ENCODE measurements at places on chromosomes 7 and 10.

DNA sequence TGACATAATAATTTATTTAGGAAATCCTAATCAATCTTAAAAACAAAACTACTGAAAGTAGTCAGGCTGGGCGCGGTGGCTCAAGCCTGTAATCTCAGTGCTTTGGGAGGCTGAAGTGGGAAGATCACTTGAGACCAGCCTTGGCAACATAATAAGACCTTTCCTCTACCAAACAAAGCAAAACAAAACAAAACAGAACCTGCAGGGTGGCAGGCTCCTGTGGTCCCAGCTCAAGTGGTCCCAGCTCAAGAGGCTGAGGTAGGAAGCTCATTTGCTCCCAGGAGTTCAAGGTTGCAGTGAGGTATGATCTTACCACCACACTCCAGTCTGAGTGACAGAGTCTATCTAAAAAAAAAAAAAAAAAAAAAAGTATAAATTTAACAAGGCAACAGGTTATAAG lies 748.0 kb downstream of the CNTNAP2 start:
- DNase-seq, result no peak
- no peaks in the 10 kb centered on the region for H3K4me1 ChIP-seq
- H3K27ac ChIP-seq, result no peak overlapping the region
- H3K4me3 ChIP-seq, result no peak overlapping the region

DNA sequence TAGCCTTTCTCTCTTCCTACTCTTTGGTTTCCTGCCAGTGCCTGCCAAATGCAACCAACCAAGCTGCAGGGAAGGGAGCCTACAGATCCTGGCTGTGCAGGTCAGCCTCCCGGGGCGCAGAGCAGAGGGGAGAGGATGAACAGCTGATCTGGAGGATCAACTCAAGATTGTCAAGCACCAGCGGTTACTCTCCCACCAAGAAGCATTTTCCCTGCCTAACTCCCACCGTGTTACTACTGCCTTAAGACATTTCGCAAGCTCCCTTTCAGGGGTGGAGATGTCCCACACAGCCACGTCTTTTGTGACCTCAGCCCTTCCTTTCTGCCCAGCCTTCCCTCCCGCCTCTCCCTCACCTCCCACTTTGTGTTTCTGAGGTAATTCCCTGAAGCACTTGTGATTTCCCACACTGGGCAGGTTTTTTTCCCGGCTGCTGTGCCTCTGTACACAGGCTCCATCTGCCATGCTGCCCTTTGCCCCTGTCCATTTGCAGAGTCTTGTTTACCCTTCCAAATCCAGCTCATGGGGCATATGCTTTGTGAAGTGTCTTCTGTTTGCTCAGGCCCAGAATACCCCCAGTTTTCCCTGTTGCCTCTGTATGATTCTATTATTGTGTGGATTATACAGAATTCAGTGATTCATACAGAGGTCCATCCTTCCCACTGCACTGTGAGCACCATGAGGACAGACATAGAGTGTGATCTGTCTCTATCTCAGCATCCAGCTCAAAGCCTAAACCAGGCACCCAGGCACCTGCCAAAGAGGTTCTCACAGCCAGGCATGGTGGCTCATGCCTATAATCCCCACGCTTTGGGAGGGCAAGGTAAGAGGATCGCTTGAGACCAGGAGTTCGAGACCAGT lies 40.9 kb upstream of the PAPSS2 start:
- H3K27me3 ChIP-seq, result peaks cover 15% of the 10 kb centered on the region
- H3K36me3 ChIP-seq, result no peaks in the 10 kb centered on the region
- H3K4me3 ChIP-seq, result no peak overlapping the region
- DNase-seq, result no peak
- peaks cover 8% of the 10 kb centered on the region for H3K4me1 ChIP-seq
- H3K27ac ChIP-seq, result no peak overlapping the region

GRCh38 chr10:14529351-14529750 lies 198.6 kb upstream of the FRMD4A start:
- no peaks in the 10 kb centered on the region for H3K27me3 ChIP-seq
- no peak for DNase-seq
- H3K36me3 ChIP-seq, result peaks cover 8% of the 10 kb centered on the region
- no peak overlapping the region for H3K27ac ChIP-seq
- no peaks in the 10 kb centered on the region for H3K4me1 ChIP-seq

DNA sequence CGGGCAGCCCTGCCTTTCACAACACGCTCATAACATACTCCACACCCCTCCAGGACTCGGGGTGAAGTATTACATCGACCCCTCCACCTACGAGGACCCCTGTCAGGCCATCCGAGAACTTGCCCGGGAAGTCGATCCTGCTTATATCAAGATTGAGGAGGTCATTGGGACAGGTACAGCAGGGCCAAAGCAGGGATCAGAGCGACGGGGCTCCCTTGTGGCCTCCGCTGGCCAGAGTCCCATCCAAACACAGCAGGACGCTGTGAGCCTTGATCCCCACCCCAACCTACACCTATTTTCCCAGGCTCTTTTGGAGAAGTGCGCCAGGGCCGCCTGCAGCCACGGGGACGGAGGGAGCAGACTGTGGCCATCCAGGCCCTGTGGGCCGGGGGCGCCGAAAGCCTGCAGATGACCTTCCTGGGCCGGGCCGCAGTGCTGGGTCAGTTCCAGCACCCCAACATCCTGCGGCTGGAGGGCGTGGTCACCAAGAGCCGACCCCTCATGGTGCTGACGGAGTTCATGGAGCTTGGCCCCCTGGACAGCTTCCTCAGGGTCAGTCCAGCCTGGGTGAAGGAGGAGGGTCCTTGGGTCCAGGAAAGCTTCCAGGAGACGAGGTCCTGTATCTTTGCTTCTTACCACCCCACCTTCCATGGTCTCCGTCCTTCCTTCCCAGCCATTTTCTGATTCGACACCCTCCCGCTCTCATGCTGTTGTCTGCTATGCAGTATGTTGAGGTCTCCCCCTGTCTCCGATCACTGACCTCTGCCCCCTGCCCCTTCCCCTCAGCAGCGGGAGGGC lies 13.5 kb downstream of the EPHB6 start:
- no peak overlapping the region for H3K27ac ChIP-seq
- H3K4me3 ChIP-seq, result no peak overlapping the region
- H3K4me1 ChIP-seq, result no peaks in the 10 kb centered on the region

- no peak overlapping the region for H3K27ac ChIP-seq
- no peaks in the 10 kb centered on the region for H3K36me3 ChIP-seq
- H3K4me3 ChIP-seq, result no peak overlapping the region
- H3K4me1 ChIP-seq, result no peaks in the 10 kb centered on the region
- DNase-seq, result no peak
- peaks cover 22% of the 10 kb centered on the region for H3K27me3 ChIP-seq
These were observed 814 bp downstream of the TMEM72 start for GRCh38 chr10:44911951-44912350.

DNA sequence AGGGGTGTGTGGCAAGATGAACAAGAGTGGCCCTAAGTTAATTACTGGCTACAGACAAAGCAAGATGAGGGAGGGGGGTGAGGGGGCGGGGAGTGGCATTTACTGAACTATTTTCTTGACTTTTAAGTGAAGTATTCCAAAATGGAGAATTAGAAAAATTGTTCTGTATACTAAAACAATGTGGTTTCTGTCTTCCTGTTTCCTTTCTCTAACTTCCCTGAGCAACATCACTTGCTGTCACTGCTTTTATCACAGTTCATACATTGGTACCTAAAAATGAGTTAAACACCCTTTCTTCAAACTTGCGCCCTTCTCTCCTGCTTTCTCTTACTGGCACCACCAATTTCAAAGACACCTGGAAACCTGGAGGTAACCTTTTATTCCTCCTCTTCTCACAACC lies 21.6 kb downstream of the PDZD8 start:
- no peaks in the 10 kb centered on the region for H3K36me3 ChIP-seq
- DNase-seq, result no peak

DNA sequence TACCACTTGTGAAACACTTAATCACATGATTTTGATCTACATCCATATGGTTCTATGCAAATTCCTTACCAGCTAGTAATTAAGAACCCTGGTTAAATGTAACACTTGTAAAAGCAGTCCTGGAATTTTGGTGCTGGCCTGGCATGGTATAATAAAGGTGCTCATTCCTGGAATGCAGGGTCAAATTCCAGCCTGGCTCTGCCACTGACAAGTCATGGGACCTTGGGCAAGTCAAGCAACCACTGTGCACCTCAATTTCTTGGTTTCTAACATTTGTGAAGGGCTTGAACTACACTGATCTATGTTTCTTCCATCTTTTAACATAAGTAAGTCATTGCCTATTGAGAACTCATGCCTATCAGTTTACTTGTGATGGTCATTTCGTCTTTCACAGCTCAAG lies 91.9 kb upstream of the PIK3CG start:
- H3K4me3 ChIP-seq, result no peak overlapping the region
- peak overlapping the region; percentile 79 for H3K27ac ChIP-seq
- peaks cover 69% of the 10 kb centered on the region for H3K4me1 ChIP-seq
- H3K27me3 ChIP-seq, result no peaks in the 10 kb centered on the region

GRCh38 chr10:31804352-31804810 lies 124.2 kb downstream of the ARHGAP12 start:
- DNase-seq, result peak; percentile 60
- H3K27me3 ChIP-seq, result no peaks in the 10 kb centered on the region
- H3K27ac ChIP-seq, result peak overlapping the region; percentile 85

DNA sequence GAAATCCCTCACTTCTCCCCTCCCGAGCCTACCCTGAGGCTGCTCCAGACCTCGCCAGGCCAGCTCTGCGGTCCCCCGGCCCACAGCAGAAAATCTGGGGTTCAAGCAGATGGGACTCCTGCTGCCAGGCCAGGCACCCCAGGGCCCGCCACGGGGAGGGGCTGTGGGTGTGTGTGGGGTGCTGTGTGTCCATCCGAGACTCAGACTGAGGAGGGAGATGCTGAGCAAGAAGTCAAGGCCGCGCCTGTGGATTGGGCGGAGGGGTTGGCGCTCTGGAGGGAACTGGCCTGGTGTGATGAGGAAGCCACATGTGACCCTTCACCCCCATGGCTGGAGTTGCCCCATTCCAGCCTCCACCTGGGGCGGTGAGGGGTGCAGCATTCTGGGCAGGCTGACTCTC lies 51.1 kb downstream of the YKT6 start:
- DNase-seq, result no peak
- H3K4me1 ChIP-seq, result no peaks in the 10 kb centered on the region
- H3K27ac ChIP-seq, result no peak overlapping the region
- H3K36me3 ChIP-seq, result no peaks in the 10 kb centered on the region
- H3K27me3 ChIP-seq, result no peaks in the 10 kb centered on the region
- H3K4me3 ChIP-seq, result no peak overlapping the region

DNA sequence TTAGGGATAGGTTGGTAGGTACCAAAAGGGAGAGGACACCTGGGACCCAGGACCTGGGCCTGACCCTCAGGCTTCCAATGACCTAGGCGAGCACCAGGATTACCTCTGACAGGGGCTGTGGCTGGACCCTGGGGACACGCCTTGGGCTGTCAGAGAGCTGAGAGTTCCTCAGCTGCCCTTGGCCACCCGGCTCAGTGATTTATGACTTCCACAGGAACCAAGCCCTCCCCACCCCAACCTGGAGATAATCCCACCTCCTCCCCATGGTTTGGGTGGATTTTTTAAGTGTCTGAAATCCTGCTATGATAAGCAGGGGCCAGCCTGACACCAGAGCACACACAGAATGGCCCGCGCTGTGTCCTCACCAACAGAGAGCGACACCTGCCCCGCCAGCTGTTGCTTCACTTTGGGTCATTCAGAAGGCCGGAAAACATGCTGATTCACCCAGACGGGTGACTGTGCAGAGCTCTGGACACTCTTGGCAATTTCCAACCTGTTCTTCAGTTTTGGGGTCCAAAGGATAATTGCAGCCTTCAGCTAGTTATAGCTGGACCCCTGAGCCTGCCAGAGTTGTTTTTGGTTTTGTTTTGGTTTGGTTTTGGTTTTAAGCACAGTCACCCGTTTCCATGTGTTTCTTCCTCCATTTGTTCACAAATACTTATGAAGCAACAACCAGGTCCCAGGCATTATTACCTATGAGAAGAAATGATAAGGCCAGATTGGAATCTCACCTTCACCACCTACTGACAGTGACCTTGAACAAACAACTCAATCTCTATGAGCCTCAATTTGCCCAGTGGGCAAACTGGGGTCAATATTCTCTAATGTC lies 78.2 kb downstream of the RAB11FIP2 start:
- H3K4me1 ChIP-seq, result no peaks in the 10 kb centered on the region
- no peaks in the 10 kb centered on the region for H3K27me3 ChIP-seq
- H3K36me3 ChIP-seq, result no peaks in the 10 kb centered on the region
- H3K4me3 ChIP-seq, result no peak overlapping the region
- peak; percentile 4 for DNase-seq
- H3K27ac ChIP-seq, result no peak overlapping the region

- peak overlapping the region; percentile 90 for H3K4me3 ChIP-seq
- H3K27ac ChIP-seq, result peak overlapping the region; percentile 65
- peak; percentile 95 for DNase-seq
- H3K4me1 ChIP-seq, result peaks cover 13% of the 10 kb centered on the region
These were observed 1.6 kb downstream of the SGMS1 start for GRCh38 chr10:50621968-50622705.

GRCh38 chr10:110687400-110687799 lies 43.3 kb downstream of the RBM20 start:
- H3K4me1 ChIP-seq, result no peaks in the 10 kb centered on the region
- H3K4me3 ChIP-seq, result no peak overlapping the region
- peaks cover 18% of the 10 kb centered on the region for H3K27me3 ChIP-seq
- H3K36me3 ChIP-seq, result no peaks in the 10 kb centered on the region
- no peak for DNase-seq
- H3K27ac ChIP-seq, result no peak overlapping the region

- H3K36me3 ChIP-seq, result peaks cover 30% of the 10 kb centered on the region
- H3K27ac ChIP-seq, result no peak overlapping the region
- H3K4me3 ChIP-seq, result no peak overlapping the region
- DNase-seq, result no peak
- H3K27me3 ChIP-seq, result no peaks in the 10 kb centered on the region
These were observed 54.8 kb downstream of the ZMIZ1 start for GRCh38 chr10:79123547-79123963.

DNA sequence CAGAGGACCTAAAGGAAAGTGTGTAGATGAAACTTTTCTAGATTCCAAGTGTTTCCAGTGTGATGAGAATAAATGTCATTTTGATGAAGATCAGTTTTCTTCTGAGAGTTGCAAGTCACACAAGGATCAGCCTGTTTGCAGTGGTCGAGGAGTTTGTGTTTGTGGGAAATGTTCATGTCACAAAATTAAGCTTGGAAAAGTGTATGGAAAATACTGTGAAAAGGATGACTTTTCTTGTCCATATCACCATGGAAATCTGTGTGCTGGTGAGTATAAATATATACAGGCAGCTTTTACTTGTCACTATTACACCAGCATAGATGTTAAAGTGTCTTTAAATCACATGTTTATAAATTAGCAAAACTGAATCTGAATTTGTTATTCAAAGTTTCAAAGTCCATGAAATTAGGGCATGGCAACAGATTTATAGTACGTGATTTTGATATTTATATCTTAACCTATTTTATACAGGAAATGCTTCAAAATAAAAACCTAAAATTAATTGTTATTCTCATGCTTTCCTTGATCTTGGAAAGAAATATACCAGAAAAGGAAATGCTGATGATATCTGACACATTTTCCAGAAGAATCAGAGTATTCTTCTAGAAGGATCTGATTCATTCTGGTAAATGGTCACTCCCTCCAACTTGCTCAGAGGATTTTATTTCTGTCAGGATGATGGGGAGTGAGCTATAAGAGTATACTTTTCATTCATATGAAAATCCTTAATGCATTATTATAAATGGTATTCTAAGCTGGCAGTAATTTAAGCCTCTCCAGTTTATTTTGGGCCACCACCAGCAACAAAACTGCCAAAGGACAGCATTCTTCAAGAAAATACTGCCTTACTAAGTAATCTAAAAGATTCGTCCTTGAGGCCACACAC lies 71.4 kb downstream of the ITGB8 start:
- H3K36me3 ChIP-seq, result no peaks in the 10 kb centered on the region
- no peak overlapping the region for H3K27ac ChIP-seq
- H3K4me1 ChIP-seq, result peaks cover 5% of the 10 kb centered on the region
- no peak overlapping the region for H3K4me3 ChIP-seq
- peak; percentile 24 for DNase-seq

All from GM23248 (cell line).